ENCODE measurements at places on chromosomes 4 and X. TPM values are rescaled to one million over a fixed set of nuclear protein-coding genes. Genes with fewer than 3 reads are reported as not detected.

PABPC4L gene
- 2.8 TPM for total RNA-seq

SLC6A8 gene
- total RNA-seq, result 25.4 TPM

PPEF2 gene
- not detected for total RNA-seq

ATOH1 gene
- total RNA-seq, result not detected

GPC3 gene
- 5.2 TPM for total RNA-seq

GPR78 gene
- total RNA-seq, result 0.45 TPM

GSX2 gene
- not detected for total RNA-seq

ADH1B gene
- 12.8 TPM for total RNA-seq

STPG2 gene
- 1.1 TPM for total RNA-seq

EPHA5 gene
- total RNA-seq, result 11.0 TPM

DNA sequence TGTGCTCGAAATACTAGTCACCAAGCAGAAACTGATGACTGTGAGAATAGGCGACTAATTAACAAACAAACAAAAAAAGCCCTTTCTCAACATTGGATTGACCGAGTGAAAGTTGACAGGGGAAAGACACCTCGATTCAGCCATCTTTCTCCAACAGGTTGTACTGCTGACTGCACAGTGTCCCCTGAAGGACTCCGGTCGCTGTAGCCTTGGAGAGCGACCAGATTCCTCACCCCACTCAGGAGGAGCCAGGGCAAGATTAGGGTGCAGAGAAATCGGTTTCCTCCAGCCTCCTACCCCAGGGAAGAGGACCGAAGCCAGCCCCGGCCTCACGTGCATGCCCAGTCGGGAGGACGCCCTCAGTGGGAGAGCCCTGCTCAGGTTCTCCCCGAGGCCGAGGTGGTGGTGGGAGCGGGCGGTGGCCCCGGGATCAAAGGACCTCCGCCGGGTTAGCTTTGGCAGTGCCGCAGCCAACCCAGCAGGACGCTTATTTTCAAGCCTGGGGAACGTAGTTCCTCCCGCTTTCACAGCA is 1.1 kb upstream of the RAP1GDS1 start:
- peak; percentile 52 for DNase-seq

- DNase-seq, result no peak
Observed at GRCh38 chr4:152735396-152735859, 44.1 kb downstream of the TIGD4 start.

GRCh38 chr4:55853484-55854046 is at the start of gene EXOC1:
EXOC1 (plus strand) TSS chr4:55853648; CDS start chr4:55858324, 4,676 bp downstream.
- peak; percentile 96 for DNase-seq

- no peak for DNase-seq
Observed at GRCh38 chrX:95536661-95537060, 1148.0 kb upstream of the DIAPH2 start.

DNA sequence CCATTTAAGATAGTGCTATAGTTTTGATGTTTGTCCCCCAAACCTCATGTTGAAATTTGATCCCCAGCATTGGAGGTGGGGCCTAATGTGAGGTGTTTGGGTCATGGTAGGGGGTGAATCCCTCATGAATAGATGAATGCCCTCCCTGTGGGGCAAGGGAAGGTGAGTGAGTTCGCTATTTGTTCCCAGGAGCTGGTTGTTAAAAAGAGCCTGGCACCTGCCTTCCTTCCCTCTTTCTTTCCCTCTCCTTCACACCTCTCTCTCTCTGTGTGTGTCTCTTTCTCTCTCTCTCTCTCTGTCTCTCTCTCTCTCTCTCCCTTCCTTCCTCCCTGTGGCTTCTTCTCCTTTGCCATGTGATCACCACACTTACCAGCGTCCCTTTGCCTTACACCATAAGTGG is 160.7 kb downstream of the AASDH start:
- DNase-seq, result no peak

- no peak for DNase-seq
Observed at GRCh38 chrX:152915541-152916241, 17.8 kb downstream of the ZNF185 start.

- DNase-seq, result no peak
Observed at GRCh38 chr4:28518561-28519165, 1658.0 kb downstream of the STIM2 start.

- no peak for DNase-seq
Observed at GRCh38 chrX:10619425-10620046, 849 bp downstream of the MID1 start.

- no peak for DNase-seq
Observed at GRCh38 chr4:148162991-148163390, 279.2 kb downstream of the NR3C2 start.

DNA sequence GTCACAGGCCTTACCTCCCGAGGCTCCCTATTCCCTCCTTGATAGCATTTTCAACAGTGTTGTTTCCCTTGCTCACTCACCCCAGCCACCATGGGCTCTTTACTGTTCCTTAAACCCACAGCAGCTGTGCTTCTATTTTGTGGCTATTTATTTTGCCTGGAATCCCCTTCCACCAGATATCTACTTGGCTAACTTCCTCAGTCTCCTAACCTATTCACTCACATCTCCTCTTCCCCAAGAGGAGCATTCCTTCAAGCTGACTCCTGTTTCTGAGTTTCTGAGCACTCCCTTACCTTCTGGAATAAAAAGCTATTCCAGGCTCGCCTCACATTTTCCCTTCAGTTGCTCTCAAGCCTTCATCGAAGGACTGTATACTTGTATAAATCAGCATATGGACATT is 50.5 kb downstream of the CXCL1 start:
- no peak for DNase-seq

GRCh38 chr4:21380861-21381260 is 567.7 kb downstream of the KCNIP4 start:
- no peak for DNase-seq

DNA sequence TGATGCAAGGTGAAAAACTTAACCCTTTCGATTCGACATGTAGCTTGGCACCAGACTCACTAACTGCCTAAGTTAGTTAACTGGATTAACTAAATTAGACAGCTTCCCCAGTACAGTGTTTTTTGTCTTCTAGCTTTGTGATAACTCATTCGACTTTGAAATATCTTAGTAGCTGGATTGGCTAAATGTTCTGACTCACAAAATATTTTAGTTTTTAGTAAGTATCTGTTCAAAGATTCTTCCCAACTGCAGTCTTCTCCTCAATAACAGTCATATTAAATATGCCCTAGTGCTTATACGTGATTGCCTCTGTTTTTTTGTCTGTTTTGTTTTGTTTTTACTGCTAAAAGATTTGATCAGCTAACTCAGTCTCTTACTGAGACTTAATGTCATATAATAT is 102.9 kb downstream of the KCNIP4 start:
- no peak for DNase-seq

DNA sequence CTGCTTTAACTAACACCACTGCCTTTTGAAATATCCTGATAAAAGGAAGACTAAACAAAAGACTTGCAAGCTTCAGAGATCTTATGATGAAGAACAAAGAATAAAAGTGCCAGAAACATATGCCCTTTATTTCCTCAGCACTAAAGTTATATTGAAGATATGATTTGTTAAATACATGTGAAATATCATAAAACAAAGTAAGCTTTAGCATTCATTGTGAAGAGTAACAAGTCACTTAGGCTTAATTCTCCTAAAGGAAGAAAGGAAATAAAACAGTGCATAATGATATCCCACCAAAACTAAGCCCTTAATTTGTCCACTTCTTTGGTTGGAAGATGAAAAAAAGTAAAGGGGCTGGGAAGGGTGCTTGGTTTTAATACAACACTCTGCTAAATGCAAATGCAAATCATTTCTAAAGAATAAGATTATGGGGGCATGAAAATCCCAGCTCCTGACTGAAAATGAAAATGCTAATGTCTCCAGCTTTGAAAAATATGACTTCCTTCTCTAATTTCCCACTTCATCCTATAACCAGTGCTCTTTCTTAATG is 227.2 kb downstream of the FAT4 start:
- no peak for DNase-seq

- no peak for DNase-seq
Observed at GRCh38 chr4:7745301-7745885, 194.3 kb downstream of the AFAP1 start.

- DNase-seq, result no peak
Observed at GRCh38 chr4:122548886-122549630, 71.8 kb downstream of the IL21 start.

DNA sequence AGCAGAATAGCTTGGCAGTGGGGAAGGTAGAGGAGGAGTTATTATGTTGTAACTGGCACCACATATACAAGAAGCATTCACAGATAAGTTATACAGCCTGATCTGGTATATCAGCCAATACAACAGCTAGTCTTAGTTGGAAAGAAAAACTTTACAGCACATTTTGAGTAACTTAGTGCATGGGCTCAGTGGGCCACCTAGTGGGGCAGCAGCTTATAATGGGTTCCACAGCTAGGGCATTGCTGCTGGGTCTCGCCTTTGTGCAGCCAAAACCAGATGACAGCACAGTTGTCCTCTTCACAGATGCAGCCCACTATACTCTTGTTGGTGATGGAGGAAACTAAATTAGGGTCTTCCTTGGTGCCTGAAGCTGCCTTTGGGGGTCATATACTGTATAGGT is 448.1 kb upstream of the RASGEF1B start:
- no peak for DNase-seq

DNA sequence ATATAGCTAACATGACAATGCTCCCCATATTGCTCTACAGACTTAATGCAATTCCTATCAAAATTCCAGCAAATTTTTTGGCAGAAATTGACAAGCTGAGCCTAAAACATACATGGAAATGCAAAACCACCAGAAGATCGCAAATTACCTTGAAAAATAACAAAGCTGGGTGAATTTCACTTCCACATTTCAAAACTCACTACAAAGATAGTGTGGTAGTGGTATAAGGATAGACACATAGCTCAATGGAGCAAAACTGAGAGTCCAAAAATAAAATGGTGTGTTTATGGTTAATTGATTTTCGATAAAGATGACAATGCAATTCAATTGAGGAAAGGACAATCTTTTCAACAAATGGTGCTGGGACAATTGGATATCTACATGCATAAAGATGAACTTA is 65.8 kb downstream of the SLC9A7 start:
- DNase-seq, result no peak

- no peak for DNase-seq
Observed at GRCh38 chr4:4810092-4810774, 49.2 kb upstream of the MSX1 start.

DNA sequence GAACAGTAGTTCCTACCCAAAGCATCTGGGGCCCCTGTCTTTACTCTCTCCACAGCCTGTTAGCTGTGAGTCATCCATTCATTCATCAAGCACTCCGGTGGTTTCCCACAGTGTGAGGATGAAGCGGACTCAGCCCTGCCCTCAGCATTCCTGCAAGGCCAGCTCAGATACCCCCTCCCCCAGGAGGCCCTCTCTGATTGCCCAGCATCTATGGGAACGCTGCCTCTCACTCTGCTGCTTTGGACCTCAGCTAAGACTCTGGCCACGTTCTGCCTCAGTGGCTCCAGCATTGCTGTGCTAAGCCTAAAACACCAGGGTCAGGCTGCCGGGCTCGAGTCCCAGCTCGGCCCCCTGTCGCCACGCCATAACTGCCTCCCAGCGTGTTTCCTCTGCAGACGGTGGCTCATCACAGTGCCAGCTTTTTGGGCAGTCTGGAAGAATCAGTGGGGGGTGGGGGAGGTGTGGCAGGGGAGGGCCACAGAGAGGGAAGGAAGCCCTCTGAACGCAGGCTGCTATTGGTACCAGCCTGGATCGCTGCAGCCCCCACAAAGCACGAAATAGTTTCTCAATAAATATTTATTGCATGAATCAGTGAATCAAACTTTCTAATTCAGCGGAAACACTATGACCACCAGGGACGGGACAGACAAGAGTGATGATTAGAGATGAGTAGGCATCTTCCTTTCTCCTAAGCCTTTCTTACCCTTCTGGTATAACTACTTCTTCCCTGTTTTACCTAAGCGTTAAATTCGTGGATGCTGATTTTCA is 74.4 kb downstream of the SORCS2 start:
- no peak for DNase-seq

DNA sequence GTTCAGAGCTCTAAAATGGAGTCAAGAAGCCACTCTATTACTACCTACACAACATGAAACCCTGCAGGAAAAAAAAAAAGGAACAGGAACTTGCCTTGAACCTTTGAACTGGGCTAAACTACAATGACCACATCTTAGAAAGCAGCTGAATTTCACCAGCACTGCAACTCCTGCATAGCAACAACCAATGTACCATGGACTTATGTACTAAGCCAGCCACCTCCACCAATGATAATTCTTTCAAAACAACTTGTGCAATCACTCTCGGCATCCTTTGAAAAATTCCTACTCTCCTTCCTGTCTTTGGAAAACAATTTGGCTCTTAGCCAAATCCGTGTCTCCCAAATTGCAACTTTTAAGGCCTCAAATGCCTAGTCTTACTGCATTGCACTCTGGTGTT is 26.8 kb upstream of the FMR1 start:
- DNase-seq, result no peak

GRCh38 chrX:68710870-68711576 is 63.6 kb downstream of the STARD8 start:
- DNase-seq, result peak; percentile 8

- DNase-seq, result no peak
Observed at GRCh38 chrX:151700581-151700980, 5.3 kb downstream of the PRRG3 start.

DNA sequence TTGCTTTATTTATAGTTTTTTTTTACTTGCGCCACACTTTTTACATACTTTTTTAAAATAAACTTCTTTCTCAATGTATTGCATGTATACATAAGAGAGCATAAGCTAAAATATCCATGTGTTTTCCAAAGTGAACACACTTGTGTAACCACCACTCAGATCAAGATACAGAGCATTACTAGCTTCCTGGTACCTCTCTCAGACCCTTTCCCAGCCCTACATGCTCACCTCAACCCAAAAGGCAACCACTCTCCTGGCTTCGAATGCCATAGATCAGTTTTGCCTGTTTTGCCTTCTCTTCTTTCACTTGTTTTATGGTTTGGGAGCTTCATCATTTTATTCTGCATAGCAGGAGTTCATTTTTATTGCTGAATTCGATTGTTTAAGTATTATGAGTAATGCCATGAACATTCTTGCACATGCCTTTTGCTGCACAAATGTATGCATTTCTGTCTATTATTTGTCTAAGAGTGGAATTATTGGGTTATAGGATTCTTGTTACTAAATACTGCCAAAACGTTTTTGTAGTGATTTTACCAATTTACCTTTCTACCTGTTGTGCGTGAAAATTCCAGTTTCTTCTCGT is 45.9 kb upstream of the NUDT6 start:
- no peak for DNase-seq

GRCh38 chr4:122701965-122702364 is 30.5 kb upstream of the BBS12 start:
- DNase-seq, result no peak

GRCh38 chrX:23504895-23505294 is 162.4 kb upstream of the PRDX4 start:
- no peak for DNase-seq

- no peak for DNase-seq
Observed at GRCh38 chr4:185304944-185305690, 90.6 kb downstream of the LRP2BP start.

DNA sequence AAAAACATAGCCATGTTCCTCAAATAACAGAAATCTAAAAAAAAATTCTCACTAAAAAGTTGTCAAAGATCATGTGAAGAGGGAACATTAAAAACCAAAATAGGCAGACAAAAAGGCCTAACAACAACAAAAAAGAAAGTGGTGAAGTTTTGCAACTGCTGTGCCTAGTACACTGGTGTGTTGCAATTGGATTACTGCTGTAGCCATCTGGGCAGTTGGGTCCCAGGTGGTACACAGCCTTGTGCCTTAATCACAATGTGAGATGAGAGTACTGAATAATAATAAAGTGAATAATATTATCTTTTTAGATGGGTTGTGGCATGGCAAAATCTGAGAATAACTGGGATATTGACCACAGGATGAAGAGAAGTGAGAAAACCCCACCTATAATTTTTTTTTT is 12.0 kb downstream of the C4orf54 start:
- no peak for DNase-seq

Measured in prostate gland (tissue), 2 donors.